ENCODE measurements at places on chromosomes 4 and X.

- H3K4me1 ChIP-seq: peaks cover 2% of the 10 kb centered on the region
- no peaks in the 10 kb centered on the region for H3K36me3 ChIP-seq
- no peak for DNase-seq
- no peak overlapping the region for H3K4me3 ChIP-seq
- H3K27me3 ChIP-seq: no peaks in the 10 kb centered on the region
- H3K27ac ChIP-seq: no peak overlapping the region
Measured at GRCh38 chr4:26573389-26573794, 10.5 kb upstream of the TBC1D19 start.

GRCh38 chrX:82816001-82816400 is 692.1 kb upstream of the POU3F4 start:
- H3K4me1 ChIP-seq: no peaks in the 10 kb centered on the region
- no peaks in the 10 kb centered on the region for H3K36me3 ChIP-seq
- H3K27me3 ChIP-seq: no peaks in the 10 kb centered on the region
- no peak overlapping the region for H3K4me3 ChIP-seq
- no peak for DNase-seq
- no peak overlapping the region for H3K27ac ChIP-seq

DNA sequence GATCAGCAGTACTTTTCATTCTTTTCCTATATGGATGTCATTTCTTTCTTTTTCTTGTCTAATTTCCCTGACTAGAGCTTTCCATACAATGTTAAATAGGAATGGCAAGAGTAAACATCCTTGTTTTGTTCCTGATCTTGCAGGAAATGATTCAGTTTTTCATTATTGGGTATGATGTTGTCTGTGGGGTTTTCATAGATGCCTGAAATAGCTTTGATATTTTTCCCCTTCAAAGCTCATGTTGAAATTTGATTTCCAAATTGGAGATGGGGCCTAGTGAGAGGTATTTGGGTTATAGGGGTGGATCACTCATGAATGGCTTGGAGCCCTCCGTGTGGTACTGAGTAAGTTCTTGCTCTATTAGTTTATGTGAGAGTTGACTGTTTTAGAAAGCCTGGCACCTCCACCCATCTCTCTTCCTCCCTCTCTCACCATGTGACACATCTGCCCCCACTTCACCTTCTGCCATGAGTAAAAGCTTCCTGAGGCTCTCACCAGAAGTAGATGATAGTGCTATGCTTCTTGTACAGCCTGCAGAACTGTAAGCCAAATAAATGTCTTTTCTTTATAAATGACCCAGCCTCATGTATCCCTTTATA is 22.3 kb upstream of the VSIG1 start:
- no peak overlapping the region for H3K27ac ChIP-seq
- H3K4me3 ChIP-seq: no peak overlapping the region
- no peaks in the 10 kb centered on the region for H3K36me3 ChIP-seq
- DNase-seq: no peak
- H3K27me3 ChIP-seq: no peaks in the 10 kb centered on the region
- no peaks in the 10 kb centered on the region for H3K4me1 ChIP-seq

DNA sequence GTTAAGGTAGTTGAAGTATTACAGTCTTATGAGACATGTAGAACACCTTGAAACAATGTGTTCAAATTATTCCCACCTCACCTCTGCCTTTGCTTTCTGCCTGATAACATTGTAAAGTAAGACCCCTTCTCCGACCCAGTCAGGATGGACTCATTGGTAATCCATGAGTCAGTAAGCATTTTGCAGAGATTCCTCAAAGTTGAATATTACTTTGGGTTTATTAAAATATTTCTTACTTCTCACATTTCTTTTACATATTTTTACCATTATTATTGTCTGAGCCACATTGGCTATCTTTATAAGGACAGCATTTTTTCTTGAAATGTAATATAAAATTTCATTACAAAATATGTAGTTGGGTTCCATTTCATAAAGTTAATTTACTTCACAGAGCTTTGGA is 201.6 kb downstream of the BMPR1B start:
- H3K4me3 ChIP-seq: no peak overlapping the region
- H3K36me3 ChIP-seq: no peaks in the 10 kb centered on the region
- H3K27me3 ChIP-seq: no peaks in the 10 kb centered on the region
- H3K27ac ChIP-seq: no peak overlapping the region
- DNase-seq: no peak
- no peaks in the 10 kb centered on the region for H3K4me1 ChIP-seq

GRCh38 chr4:174657472-174657871 is 135.2 kb upstream of the HPGD start:
- no peaks in the 10 kb centered on the region for H3K4me1 ChIP-seq
- DNase-seq: no peak
- no peak overlapping the region for H3K4me3 ChIP-seq
- H3K36me3 ChIP-seq: no peaks in the 10 kb centered on the region
- no peaks in the 10 kb centered on the region for H3K27me3 ChIP-seq
- no peak overlapping the region for H3K27ac ChIP-seq

DNA sequence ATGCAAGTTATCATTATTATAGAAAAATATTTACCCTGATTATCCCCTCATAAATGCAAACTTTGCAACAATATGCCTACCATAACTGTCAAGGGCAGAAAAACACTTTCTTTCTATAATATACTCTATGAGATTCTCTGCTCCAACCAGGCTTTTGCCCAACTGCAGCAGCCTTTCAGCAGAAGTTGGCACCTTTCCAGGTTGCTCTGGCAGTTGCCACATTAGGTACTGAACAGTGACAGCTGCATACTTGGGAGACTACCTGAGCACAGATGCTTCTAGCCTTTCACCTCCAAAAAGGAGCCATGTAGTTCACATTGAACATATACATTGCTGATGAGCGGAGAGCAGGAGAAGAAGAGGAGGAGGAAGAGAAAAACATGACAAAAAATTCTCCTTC is 69.5 kb upstream of the BRWD3 start:
- no peaks in the 10 kb centered on the region for H3K27me3 ChIP-seq
- H3K4me3 ChIP-seq: no peak overlapping the region
- no peaks in the 10 kb centered on the region for H3K36me3 ChIP-seq
